ENCODE measurements at places on chromosomes 4 and X. TPM values are rescaled to one million over a fixed set of nuclear protein-coding genes. Genes with fewer than 3 reads are reported as not detected.

DNA sequence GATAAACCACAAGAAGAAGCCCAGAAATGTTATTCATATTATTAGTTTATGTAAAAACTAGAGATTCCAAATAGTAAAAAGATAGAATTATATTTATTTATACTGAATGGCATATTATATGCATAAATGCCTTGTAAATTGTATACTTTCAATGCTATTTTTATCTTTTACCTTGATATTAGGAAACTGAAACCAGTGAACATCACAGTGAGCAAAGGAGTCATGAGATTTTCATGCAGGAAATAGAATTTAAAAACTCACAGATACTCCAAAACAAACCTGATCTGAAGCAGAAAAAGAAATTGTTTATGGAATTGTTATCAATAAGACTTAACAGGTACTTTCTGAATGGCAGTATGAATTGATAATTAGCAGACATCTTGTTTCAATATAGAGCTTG is 207.3 kb upstream of the CENPE start:
- DNase-seq, result no peak

IL13RA2 gene
- not detected for total RNA-seq

DNA sequence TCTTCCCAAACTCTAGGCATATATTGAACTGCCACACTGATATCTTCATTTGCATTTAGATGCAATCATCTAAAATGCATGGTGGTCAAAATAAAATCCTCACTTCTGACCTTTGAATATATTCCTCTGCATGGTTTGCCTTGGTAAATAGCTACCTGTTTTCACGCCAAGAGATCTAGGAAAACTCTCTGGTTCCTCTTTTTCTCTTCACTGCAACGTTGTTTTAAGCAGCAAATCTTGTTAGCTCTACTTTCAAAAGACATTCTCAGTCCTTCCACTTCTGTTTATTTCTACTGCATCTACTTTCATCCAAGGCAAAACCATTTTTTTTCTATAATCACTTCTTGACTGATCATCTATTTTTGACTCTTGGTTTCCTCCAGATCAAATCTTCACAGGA is 1001.6 kb upstream of the GRID2 start:
- no peak for DNase-seq

- no peak for DNase-seq
These were observed 680.7 kb upstream of the GRID2 start for GRCh38 chr4:91622925-91623602.

DNA sequence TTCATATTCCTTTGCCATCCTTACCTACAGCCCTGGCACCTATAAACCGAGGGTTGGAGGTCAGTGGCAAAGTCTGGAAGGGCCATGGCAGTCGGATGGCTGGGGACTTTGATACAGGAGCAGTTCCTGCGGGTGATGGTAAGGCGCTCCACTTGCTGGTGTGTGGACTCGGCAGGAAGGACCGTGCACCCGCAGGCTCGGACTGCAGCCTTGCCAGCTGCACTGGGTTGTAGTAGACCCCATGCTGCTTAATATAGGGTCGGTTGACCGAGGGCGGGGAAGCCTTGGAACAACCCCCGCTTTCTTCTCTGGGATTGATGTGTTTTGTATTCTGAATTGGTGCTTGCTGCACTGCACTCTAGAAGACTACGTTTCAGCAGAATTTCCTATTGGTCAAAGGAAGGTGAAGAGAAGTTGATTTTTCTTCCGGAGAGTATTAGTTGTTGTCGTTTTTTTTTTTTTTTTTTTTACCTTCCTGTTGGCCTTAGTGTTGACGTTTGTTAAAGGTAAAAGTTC is 638 bp downstream of the BLTP1 start:
- DNase-seq, result peak; percentile 37

DAPP1 gene
- 27.6 TPM for total RNA-seq

DNA sequence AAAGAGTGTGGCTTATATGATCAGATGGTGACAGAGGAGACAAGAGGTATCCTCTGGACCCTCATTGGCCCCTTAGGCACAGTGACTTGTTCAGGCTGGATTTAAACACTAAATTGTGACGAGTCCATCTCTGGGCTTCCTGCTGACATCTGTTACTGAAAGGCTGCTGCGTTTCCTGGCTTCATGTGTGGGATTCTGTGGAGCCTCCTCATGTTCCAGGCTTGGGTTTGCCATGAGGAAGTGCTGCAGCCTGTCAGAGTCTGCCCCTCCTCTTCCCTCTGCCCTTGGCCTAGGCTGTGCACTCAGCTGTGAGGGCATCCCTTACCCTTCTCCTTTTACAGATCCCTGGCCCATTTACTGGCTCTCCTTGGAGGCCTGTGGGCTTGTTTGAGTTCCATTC is 159.1 kb upstream of the TTC29 start:
- DNase-seq, result no peak

GRCh38 chr4:95193391-95194224 is 355.2 kb downstream of the UNC5C start:
- no peak for DNase-seq

GRCh38 chr4:36288731-36289426 is 7.5 kb downstream of the DTHD1 start:
- DNase-seq, result no peak

TCP11X2 gene
- not detected for total RNA-seq

SPANXA2 gene
- not detected for total RNA-seq

- DNase-seq, result no peak
These were observed 18.4 kb upstream of the CTSO start for GRCh38 chr4:155972098-155972497.

GNRHR gene
- not detected for total RNA-seq

DNA sequence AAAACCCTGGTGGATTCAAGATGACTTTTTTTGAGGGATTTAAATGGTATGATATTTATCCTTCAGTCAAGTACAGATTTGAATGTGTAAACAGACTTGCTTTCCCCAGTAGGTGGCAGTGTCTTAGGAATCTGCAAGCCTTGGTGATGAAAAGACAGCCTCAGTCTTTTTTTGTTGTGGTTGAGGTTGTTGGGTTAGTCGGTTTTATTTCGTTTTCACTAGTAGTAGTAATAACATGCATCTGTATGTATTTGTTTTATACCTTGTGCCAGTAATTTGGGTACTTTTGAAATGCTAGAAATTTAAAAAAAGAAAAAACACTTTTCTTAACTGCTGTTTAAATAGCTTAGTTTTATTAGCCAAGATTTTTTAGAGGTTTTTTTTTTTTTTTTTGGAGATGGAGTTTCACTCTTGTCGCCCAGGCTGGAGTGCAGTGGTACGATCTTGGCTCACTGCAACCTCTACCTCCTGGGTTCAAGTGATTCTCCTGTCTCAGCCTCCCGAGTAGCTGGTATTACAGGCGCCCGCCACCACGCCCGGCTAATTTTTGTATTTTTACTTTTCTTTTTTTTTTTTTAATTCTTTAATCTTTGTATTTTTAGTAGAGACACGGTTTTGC is 39.2 kb downstream of the COPS4 start:
- peak; percentile 26 for DNase-seq

TMEM31 gene
- total RNA-seq, result not detected

GRCh38 chr4:165794834-165795233 is 78.2 kb upstream of the TLL1 start:
- no peak for DNase-seq

GRCh38 chrX:83160096-83160495 is 348.0 kb upstream of the POU3F4 start:
- DNase-seq, result no peak

GIMD1 gene
- not detected for total RNA-seq

DMD gene
- 87.0 TPM for total RNA-seq

HELT gene
- 0.30 TPM for total RNA-seq

GRCh38 chr4:102598086-102598761 is 97.1 kb downstream of the NFKB1 start:
- DNase-seq, result no peak

Measured in skin of body (tissue), 3 donors.